ENCODE measurements at places on chromosomes 3 and 15.

GRCh38 chr3:66602691-66603090 lies 101.9 kb upstream of the LRIG1 start:
- no peak for DNase-seq

GRCh38 chr3:51954713-51955112 lies 468 bp upstream of the GPR62 start:
- no peak for DNase-seq

DNA sequence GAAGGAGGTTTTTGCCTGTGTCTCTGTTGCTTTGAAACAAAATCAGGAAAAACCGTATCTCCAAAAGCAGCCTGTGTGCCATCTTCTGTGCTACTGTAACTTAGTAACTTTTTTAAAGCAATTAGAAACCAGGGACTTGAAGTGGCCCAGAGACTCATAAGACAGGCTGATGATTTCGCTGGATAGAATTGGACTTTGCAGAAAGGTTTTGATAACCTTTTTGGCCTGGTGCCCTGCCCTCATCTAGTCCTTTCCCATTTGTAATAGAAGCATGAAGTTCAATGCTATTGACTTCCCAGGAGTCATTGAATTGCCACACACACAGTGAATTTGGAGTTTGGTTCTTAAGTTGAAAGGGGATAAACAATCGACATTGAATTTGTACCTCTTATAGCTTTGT lies 157.2 kb downstream of the PTPRG start:
- DNase-seq = no peak

- DNase-seq = no peak
Measured at GRCh38 chr3:85539232-85539631, 580.4 kb downstream of the CADM2 start.

DNA sequence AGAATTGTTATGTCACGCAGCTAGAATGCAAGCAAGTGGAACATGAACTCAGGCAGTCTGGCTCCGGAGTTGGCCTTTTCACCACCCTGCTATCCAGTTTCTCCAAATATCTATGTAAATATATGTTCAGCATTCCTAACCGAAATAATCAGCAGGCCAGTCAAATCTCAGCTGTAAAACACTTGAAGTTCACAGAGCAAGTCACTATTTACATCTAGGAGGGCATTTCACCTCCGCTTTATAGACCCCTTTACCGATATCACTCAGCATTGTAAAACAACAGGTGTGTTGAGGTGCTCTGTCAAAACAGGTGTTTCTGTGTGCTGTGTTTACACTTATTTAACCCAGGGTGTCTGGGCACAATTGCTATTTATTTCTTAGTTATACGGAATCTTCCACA lies 12.2 kb upstream of the HES1 start:
- DNase-seq = no peak
